ENCODE measurements at places on chromosomes 12 and 14. TPM values are rescaled to one million over a fixed set of nuclear protein-coding genes. Genes with fewer than 3 reads are reported as not detected.

The CAPZA3 gene
- not detected for total RNA-seq

DNA sequence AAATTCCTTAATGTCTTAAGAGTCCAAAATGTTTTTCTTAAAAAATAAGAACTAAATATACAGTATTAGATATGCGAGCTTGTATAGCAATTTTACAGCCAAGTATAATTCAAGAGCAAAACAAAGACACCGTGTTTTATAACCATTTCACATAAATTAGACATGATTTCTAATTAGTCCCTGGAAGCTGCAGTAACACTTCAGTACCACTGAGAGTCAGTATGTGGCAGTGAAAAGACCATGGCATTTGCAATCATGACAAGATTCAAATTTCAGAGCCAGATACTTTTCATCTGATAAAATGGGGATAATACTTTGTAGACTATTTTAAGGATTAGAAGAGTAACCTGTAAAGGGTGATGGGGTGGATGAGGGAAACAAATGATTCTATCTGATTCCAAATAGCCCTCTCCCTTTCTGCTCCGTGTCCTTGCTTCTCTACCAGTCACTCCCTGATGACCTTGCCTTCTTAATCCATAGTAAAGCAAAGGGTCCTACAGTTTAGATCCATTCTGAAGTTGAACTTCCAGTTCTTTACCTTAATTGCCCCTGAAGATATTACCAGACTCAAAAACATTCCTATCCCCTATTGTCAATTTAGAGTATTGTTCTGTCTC, 145.4 kb upstream of the ABCD2 start:
- no peak for DNase-seq

The GCN1 gene
- total RNA-seq: 76.9 TPM

DNA sequence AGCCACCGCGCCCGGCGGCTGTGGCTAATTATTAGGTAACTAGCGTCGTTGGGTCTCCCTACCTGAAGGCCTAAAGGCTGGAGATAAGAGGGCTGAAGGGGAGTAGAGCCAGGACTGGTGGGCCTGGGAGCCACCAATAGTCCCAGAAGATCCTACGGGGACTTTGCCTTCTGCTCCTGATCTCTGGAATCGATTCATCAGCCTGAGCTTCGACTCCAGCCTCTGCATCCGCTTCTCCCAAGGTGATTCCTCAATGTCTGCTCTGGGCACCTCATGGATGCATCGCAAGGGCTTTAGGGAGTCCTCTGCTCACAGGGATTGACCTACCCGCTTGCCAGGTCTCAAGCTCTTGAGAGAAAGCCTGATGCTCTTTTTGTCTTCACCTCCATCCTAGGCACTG, 14.7 kb upstream of the KDM2B start:
- no peak for DNase-seq

DNA sequence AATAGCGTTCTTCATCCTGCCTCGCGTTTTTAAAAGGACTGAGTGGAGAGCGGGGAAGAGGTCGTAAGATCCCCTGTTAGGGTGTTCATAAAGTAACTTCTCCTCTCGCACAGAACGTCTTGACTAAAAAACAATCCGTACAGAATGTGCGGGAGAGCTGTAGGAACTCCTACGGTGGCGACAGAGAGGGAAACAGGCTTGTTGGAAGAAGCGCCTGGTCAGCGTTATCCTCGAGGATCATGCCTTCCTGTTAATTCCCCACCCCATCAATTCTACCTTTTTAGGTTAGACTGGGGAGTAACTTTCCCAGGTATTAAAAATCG, 399 bp upstream of the WASHC4 start:
- DNase-seq: peak; percentile 52

The IL31 gene
- total RNA-seq: not detected

The BBS10 gene
- 32.8 TPM for total RNA-seq

DNA sequence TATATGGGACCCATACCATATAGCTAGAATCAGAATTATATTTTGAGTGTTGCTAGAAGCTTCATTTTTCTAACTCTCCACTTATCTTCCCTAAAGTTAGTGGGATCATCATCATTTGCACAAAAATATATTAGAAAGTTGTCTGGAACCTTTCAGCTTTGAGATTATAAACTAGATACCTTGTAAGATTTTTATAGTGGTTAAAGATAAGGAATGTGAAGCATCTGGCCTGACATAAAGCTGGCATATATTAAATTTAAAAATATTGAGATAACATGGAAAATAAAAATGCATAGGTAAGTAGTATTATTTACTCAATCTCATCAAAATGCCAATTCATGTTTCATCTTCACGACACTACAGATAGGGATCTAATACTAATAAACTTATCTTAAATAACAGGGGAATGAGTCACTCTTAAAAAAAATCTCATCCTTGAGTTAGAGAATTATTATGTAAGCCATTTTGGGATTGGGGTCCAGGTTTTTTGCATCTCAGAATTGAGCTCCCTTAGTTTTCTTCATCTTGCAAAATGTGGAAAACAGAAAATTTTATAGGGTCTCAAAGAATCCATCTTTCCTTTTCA, 318.5 kb downstream of the KCNC2 start:
- no peak for DNase-seq

GRCh38 chr12:19201661-19202060, 72.1 kb downstream of the PLEKHA5 start:
- no peak for DNase-seq

DNA sequence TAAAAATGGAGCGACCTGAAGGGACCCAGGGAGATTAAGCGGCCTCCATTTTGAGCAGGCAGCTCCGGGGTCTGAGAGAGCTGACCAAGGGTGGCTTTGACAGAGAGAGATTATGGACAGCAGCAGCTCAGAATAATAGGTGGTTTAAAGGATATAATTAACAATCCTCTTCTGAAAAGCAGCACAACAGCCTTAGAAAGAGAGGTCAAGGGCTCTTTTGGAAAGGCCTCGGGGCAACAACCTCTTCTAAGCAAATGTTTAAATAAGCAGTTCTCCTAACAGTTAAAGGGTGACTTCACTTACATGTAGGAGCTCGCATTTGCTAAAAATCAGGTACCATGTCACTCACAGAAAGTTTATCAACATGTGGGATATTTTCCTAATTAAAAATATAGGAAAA, 87.2 kb upstream of the FRMD6 start:
- DNase-seq: no peak

The NR1H4 gene
- 3.2 TPM for total RNA-seq

The HSPB8 gene
- 47.8 TPM for total RNA-seq

The CCDC85C gene
- 5.8 TPM for total RNA-seq

DNA sequence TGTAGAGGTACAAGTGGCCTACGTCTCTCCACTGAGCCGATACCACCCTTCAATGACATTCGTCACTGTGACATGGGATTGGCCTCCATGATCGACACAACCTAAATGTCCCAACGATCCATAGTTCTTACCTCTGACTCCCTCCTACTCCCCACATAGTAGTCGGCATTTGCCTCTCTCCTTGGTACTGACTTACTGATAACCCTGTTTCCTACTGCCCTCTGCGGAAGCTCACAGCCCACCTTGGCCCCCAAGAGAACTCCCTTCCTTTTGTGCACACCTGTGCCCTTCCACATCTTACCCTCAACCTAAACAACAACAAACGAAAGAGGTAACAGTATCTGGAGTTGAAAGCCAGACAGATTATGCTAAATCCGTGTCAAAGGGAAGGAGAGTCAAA, 23.9 kb downstream of the VSX2 start:
- DNase-seq: no peak

GRCh38 chr12:53051058-53051880, 1.4 kb downstream of the TNS2 start:
- no peak for DNase-seq

GRCh38 chr14:40204441-40205175, 772.4 kb upstream of the FBXO33 start:
- DNase-seq: no peak

- no peak for DNase-seq
Measured at GRCh38 chr12:5884866-5885265, 60.2 kb downstream of the ANO2 start.

The RHOJ gene
- 36.9 TPM for total RNA-seq

DNA sequence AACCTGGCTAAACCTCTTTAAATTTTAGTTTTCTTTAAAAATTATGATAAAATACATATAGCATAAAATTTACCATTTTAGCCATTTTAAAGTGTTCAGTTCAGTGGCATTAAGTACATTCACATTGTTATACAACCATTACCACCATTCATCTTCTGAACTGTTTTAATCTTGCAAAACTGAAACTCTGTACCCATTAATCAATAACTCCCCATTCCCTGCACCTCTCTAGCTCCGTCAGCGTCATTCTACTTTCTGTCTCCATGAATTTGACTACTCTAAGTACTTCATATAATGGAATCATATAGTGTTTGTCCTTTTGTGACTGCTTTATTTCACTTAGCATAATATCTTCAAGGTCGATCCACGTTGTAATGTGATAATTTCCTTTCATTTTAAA, 75.8 kb upstream of the DDHD1 start:
- no peak for DNase-seq

GRCh38 chr14:43548368-43548767, 958.7 kb downstream of the FSCB start:
- no peak for DNase-seq

The ZDHHC22 gene
- total RNA-seq: 0.16 TPM

- DNase-seq: peak; percentile 72
Measured at GRCh38 chr12:120761519-120761934, 35.9 kb downstream of the ACADS start.

DNA sequence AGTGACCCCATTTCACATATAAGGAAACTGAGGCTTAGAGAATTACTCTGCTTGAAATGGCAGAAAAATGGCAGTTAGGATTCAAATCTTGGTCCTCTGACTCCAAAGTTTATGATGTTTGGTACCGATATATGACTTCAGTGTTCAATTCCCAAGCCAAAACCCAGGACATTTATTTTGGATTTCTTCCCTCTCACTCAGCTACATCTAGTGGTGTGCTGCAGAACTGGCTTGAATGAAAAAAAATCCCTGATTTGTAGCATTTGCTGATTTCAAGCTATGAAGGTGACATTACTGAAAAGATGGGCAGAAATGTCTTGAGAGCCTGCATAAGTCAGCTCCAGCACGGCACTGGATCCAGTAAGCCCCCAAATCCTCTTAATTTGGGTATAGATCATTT, 106.4 kb downstream of the EFCAB11 start:
- DNase-seq: no peak

The TCL1B gene
- total RNA-seq: not detected

DNA sequence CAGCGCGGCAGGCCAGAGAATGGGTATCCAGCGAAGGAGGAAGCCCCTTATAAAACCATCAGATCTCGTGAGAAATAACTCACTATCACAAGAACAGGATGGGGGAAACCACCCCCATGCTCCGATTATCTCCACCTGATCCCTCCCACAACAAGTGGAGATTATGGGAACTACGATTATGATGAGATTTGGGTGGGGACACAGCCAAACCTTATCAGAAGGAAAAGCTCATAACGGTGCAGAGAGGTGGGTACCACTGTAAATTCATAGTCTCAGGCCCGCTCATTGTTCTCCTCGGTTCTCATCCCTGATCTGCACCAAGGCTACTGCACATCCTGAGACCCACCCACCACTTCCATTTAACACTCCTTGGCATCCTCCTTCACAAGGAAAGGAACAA, 326.5 kb downstream of the MED13L start:
- no peak for DNase-seq

The RNASE4 gene
- total RNA-seq: 39.5 TPM

The USP44 gene
- 0.42 TPM for total RNA-seq

The SOAT2 gene
- not detected for total RNA-seq

GRCh38 chr14:72925815-72926291, 411 bp upstream of the DCAF4 start:
- no peak for DNase-seq

GRCh38 chr14:100723135-100723829, 3.4 kb upstream of the DLK1 start:
- DNase-seq: no peak

DNA sequence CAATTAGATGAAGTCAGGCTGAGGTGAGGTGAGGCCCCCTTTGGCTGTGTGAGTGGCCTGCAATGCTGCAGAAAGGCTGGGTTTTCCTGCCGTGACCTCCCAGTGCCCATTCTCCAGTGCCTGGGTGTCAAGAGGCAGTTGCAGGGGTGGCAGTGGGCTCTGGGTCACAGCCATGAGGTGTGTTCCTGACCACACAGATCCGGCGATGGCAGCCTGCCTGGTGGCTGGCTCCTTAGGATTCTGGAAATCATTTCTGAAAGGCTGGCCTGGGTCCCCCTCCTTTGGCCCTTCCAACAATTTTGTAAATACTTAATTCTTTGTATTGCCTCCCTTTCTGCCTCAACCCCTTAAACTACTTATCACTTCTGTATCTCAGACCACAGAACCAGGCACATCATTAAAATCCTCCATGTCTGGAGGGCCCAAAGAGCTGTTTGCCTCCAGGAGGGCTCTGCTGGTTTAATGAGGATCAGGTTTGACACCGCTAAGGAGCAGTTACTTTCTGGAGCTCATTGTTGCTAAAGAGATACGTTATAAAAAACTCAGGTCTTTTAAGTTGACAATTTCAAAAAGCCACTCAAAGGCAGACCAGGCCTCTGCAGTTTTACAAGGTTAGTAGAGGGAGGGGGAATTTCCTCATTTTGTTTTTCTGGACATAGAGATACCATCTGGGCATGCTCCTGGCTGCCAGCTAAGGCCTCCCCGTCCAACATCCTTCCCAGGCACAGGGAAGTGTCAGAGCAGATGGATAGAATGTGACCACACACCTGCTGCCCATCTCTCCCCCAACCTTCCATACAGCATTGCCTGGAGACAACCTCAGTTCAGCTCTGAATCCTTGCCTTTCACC, 204.4 kb downstream of the FOXN3 start:
- DNase-seq: no peak

DNA sequence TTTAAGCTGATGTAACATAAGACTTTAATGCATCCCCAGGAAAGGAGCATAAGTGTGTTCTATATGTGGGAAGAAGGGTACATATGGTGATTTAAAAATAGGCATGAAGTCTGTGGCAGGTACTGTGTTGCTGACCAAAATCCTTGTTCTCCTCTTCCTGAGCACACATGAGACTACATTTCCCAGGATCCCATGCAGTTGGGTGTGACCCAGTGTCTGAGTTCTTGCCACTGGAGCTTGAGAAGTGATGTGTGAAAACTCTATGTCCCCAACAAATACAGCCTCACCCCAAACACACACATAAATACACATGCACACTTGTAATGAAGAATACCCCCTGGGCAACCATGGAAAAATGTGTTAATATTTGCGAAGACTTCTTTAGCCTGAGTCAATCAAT, 8.5 kb upstream of the SMIM10L1 start:
- DNase-seq: no peak

The CPM gene
- total RNA-seq: 24.6 TPM

GRCh38 chr12:18551106-18551505, 186.7 kb downstream of the PLCZ1 start:
- DNase-seq: no peak

- no peak for DNase-seq
Measured at GRCh38 chr12:49027846-49028555, 9.4 kb upstream of the PRKAG1 start.

GRCh38 chr12:108630481-108631207, 3.0 kb downstream of the SELPLG start:
- DNase-seq: no peak

The TAS2R46 gene
- 11.7 TPM for total RNA-seq

- DNase-seq: no peak
Measured at GRCh38 chr12:24586293-24586692, 362.6 kb downstream of the BCAT1 start.

The RFLNA gene
- 6.0 TPM for total RNA-seq
